ENCODE measurements at places on chromosomes 5 and 9. TPM values are rescaled to one million over a fixed set of nuclear protein-coding genes. Genes with fewer than 3 reads are reported as not detected.
A peak's percentile ranks its signal among the peaks of the same experiment; 100 is the strongest.

- H3K36me3 ChIP-seq: peaks cover 6% of the 10 kb centered on the region
- H3K27ac ChIP-seq: no peak overlapping the region
- H3K4me3 ChIP-seq: no peak overlapping the region
- no peaks in the 10 kb centered on the region for H3K27me3 ChIP-seq
- H3K4me1 ChIP-seq: peaks cover 6% of the 10 kb centered on the region
- DNase-seq: no peak
These were observed 57.8 kb downstream of the ERGIC1 start for GRCh38 chr5:172891716-172892421.

- peaks cover 47% of the 10 kb centered on the region for H3K27me3 ChIP-seq
- no peak for DNase-seq
- H3K36me3 ChIP-seq: peaks cover 3% of the 10 kb centered on the region
- no peak overlapping the region for H3K4me3 ChIP-seq
- H3K27ac ChIP-seq: no peak overlapping the region
These were observed 33.4 kb upstream of the BARHL1 start for GRCh38 chr9:132548751-132549640.

IL7R gene
- 1,128 TPM for total RNA-seq

GRCh38 chr9:134648701-134649530 lies 7.3 kb downstream of the COL5A1 start:
- H3K4me3 ChIP-seq: peak overlapping the region; percentile 70
- peak overlapping the region; percentile 54 for H3K27ac ChIP-seq
- no peak for DNase-seq
- no peaks in the 10 kb centered on the region for H3K36me3 ChIP-seq

EDIL3 gene
- not detected for total RNA-seq
